ENCODE measurements at places on chromosomes 2 and 18.

DNA sequence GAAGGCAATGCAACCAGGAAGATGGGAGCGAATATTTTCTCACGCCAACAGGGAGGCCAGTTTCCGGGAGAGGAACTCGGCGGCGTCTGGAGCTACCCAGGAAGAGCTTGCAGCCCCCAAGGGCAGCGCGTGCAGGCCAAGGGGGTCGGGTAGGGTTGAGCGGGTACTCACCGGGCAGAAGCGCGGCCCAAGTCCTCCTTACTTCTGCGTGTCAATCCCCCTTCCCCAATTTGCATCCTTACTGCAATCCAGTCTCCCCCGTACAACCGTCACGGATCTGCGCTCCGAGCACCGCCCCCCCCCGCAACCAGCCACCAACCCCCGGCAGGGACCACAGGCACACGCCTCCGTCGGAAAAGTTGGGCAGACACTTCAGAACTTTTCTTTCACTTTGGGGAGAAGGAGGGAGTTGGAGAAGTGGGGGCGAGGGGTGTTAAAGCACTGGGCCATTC, 1.3 kb downstream of the ATP8B1 start:
- no peak for DNase-seq

GRCh38 chr2:30981510-30981909, 156.7 kb downstream of the GALNT14 start:
- no peak for DNase-seq

GRCh38 chr2:232387451-232388171, 9.1 kb downstream of the ALPP start:
- DNase-seq, result no peak

DNA sequence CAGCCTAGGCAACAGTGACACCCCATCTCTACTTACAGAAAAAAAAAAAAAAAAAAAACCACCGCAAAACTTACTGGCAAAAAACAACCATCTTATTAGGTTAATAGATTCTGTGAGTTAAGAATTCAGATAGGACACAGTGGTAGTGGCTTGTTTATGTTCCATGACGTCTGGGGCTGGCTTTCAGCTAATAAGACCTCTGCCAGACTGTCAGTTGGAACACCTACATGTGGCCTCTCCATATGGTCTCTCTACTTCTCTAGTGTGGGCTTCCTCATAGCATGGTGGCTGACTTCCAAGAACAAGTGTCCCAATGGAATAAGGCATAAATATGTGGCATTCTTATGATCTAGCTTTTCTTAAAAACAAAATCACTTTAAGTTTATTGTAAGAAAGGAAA, 94.0 kb upstream of the OTX1 start:
- peak; percentile 84 for DNase-seq

DNA sequence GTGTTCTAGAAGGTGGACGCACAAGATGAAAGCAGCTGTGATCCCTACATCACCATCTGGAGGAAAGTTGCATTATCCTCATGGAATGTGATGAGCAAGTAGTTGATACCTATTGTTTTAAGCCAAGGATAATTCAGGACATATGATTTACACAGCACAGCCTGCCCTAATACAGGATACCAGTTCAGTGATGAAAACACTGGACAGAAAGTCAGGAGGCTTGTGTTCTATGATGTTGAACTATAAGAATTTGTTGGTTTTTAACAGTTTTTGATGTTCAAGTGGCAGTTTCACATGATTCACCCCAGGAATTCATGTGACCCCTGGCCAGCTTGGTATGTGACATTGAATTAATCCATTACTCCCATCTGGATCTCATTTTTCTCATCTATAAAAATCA, 6.2 kb upstream of the CHST10 start:
- DNase-seq, result no peak

DNA sequence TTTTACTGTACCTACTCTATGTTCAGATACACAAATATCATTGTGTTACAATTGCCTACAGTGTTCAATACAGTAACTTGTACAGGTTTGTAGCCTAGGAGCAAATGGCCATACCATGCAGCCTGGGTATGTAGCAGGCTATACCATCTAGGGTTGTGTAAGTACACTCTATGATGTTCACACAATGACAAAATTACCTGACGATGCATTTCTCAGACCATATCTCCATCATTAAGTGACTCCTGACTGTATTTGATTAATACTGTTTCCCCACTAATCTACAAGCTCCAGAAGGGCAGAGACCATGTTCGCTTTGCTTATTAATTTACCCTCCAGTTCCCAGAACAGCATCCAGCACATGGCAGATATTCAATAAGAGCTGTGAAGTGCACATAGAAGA, 372.2 kb downstream of the METTL4 start:
- no peak for DNase-seq

- DNase-seq, result peak; percentile 61
These were observed 145.2 kb downstream of the ICOS start for GRCh38 chr2:204081487-204082425.

- DNase-seq, result no peak
These were observed 158.4 kb downstream of the SETBP1 start for GRCh38 chr18:44838971-44839666.

GRCh38 chr2:11870584-11870983, 124.2 kb downstream of the LPIN1 start:
- no peak for DNase-seq

GRCh38 chr2:217353591-217353990, 493.7 kb upstream of the TNP1 start:
- no peak for DNase-seq

DNA sequence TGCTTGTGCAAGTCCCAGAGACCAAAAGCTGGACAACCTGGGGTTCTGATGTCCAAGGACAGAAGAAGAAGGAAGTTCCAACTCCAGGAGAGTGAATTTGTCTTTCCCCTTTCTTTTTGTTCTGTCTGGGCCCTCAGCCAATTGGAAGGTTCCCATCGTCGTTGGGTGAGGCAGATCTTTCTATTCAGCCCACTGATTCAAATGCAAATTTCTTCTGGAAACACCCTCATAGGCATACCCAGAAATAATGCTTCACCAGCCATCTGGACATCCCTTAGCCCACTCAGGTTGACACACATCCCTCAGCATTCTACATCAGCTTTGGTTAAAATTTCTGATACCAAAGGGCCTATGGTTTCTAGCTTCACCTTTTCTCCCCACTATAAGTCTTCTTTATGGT, 156.5 kb downstream of the SP3 start:
- no peak for DNase-seq

DNA sequence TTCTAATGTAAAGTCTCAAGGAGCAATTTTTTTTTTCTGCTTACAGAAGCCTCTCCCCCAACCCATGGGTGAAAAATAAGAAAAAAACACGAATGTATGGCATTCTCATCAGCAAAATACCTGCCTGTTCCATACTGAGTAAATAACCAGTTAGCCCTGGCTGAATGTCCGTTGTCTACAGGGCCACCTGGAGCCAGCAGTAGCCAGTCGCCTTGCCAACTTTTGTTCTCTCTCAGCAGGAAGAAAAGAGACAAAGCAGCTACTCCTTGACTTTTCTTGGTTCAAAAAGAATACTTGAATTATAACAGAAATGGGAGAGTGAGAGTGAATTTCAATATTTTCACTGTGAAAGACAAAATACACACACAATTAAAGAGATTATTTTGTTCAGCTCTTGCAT, 532.9 kb upstream of the CRIM1 start:
- no peak for DNase-seq

- DNase-seq, result no peak
These were observed 31.9 kb downstream of the SLC66A3 start for GRCh38 chr2:11187083-11187619.

- no peak for DNase-seq
These were observed 151.5 kb upstream of the PKDCC start for GRCh38 chr2:41896186-41896846.

DNA sequence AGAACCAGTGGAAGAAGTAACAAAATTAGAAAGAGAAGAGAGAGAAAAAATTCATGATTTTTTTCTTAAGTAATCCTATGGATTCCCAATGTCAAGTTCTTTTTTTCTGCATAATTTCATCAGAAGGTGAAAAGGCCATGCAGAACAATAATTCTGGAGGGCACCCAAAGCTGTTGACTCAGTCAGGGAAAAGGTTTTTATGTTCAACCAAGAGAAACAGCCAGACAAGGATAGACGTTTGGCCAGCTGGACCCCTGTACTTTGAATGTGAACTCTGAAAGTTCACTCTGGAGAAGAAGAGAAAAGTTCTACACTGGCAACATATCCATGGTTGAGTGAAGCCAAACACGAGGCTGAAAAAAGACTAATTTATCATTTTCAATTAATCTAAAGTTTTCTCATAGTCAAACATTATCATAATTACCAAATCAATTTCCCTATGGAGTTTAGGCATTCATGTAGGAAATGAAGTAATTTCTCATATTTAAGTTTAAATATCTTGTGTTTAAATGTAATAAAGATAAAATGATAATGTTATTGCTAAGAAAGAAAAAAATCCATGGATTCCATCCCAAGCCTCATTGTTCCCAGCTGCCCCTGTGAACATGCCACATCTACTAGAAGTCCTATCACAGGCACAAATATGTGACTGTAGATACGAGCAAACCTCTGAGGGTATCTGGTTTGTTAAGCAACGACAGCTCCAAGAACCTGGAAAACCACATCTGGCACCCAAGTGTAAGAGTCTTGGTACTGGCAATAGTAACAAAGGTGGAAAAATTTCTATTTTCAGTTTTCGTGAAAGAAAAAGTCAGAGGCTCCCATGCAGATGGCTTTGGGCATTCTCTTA, 742.7 kb upstream of the ACVR2A start:
- no peak for DNase-seq

DNA sequence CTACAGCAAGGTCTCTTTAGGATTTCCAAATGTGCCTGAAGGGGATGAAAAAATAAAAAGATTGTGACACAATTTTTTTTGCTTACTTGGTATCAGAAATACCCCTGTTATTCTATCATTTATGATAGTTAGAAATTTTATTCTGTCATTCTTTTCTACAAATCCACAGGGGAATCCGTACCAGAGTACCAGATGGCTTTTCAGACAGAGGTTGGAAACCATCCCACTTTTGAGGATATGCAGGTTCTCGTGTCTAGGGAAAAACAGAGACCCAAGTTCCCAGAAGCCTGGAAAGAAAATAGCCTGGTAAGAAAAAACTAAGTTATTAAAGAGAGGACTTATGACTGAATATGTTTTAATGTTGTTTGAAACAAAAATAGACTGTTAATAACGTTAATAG, 92.6 kb upstream of the FAM117B start:
- DNase-seq, result peak; percentile 90

- DNase-seq, result no peak
These were observed 87.5 kb upstream of the CTAGE1 start for GRCh38 chr18:22505141-22505591.

GRCh38 chr18:3035635-3036034, 22.7 kb upstream of the LPIN2 start:
- DNase-seq, result no peak

DNA sequence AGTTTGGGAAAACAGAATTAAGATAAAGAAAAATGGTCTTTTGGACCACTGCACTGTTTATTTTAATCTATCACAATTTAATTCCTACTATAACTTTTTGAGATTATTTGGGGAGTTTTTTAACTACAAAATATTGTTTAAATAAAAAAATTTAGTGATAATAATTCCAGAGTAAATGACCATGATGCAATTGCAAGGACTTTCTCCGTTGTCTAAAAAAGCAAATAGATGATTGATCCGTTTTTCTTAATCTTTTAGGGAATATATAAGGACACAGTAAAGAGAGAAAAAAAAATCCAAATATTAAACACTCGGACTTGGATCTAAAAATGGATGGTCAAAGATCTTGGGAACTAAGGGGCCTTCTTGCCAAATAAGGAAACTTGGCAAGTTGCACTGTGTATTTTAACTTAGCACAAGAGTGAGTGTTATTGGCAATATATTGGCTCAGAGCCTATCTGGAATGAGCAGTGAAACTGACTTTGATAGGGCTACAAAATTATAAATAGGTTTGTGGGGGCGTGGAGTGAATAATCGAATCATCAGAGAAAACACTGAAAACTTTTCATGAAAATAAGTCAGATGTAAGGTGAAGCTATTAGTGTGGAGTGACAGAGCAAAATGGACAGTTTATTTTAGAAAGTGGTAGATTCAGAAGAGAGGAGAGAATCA, 2.0 kb downstream of the MAP3K20 start:
- no peak for DNase-seq

DNA sequence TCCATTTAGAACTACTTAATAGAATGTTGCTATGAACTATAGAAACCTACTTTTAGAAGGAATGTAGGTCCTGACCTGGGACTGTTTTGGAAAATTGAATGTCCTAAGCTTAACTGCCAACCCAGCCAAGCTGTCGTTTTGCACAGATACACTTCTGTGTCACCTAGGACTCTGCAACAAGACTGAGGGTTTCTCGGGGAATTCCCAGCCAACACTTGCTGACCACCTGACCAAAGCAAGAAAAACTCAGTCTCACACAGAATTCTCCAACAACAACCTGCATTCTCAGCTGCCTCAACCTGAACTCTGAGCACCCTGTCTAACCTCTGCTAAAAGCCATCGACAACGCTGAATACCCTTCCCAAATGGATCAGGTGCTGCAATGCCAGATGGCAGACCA, 128.2 kb downstream of the SS18 start:
- no peak for DNase-seq

DNA sequence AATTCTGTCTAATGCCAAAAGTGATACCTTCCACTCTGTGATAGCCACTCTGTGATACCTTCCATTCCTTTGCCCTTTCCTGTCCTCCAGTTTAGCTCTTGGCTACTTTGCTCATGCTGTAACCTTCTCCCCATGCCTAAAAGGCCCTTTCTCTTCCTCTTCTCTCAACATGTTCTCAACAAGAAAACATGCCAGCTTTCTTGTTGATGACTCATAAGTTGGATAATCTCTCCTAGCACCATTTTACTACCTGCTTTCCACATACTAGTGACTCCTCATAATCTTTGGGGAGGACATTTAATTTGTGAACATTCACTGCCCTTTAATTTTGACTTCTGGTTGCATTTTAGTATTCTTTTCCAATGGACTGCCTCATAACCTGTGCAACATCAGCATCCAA, 55.9 kb upstream of the NT5C1B start:
- DNase-seq, result no peak

DNA sequence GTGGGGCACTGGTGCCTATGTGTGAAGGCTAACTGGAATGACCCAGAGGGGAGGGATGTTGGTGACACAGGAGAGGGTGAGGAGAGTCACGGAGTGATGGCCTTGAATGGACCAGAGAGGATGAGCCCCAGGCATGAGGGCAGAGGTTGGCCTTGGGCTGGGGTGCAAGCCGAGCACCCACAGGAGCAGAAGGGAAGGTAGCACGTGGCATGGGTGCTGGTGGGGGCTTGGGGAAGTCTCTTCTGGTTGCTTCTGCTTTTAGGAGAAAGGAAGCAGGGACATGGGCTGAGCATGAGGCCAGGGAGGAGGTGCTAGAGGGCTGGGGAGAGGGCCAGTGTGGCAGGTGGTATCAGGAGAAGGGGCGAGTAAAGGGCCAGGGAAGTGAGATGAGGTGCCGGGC, 183.8 kb downstream of the DYSF start:
- DNase-seq, result no peak

GRCh38 chr2:190528521-190529001, 6.0 kb downstream of the NEMP2 start:
- DNase-seq, result no peak

- DNase-seq, result no peak
These were observed 49.7 kb downstream of the KCNF1 start for GRCh38 chr2:10961490-10961875.

- no peak for DNase-seq
These were observed 168.3 kb downstream of the PRPF40A start for GRCh38 chr2:152548996-152549395.
